Lower lobe of right lung (tissue), 2 donors: ENCODE measurements at places on chromosomes 3 and 15. TPM values are rescaled to one million over a fixed set of nuclear protein-coding genes. Genes with fewer than 3 reads are reported as not detected.

The SLCO3A1 gene
- total RNA-seq, result 42.5 TPM

DNA sequence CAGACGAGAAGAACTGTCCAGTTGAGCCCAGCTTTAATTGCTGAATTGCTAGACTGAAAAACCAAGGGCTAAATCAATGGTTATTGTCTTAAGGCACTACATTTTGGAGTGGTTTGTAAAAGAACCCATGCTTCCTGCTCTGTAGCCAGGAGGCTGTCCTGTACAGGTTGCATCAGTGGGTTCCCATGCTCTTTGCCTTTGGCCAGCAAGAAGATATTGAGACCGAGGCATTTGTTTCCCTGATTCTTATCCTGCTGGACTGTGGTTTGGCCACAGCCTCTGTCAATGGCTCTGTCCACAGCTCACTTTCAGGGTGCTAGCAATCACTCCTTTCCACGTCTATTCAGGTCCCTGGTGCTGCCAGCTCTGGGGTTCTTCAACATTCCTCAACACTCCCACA lies 89.6 kb downstream of the FAM43A start:
- no peaks in the 10 kb centered on the region for H3K27me3 ChIP-seq
- no peak overlapping the region for H3K4me3 ChIP-seq
- no peak overlapping the region for H3K27ac ChIP-seq
- peaks cover 15% of the 10 kb centered on the region for H3K4me1 ChIP-seq

DNA sequence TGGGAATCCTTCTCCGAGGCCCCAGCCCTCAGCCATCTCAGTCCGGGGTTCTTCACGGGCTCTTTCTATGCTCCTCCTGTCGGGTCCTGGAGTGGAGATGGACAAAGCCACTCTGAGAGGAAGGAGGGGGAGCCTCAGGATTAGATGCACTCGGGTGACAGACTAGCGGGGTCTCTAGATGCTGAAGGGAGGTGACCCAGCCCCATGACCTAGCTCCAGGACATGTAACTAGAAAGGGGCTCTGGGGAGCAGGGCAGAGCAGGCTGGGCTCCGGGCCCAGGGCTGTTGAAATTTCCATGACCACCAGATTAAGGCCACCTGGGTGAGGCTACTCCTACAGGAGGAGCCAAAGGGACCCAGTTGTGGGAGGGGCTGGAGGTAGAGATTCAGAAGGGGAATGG lies 14.8 kb upstream of the SKIC8 start:
- H3K27me3 ChIP-seq, result no peaks in the 10 kb centered on the region
- no peak for DNase-seq

GRCh38 chr3:30747771-30748281 lies 141.4 kb downstream of the TGFBR2 start:
- no peak overlapping the region for H3K27ac ChIP-seq
- no peak for DNase-seq
- no peak overlapping the region for H3K4me3 ChIP-seq
- no peaks in the 10 kb centered on the region for H3K36me3 ChIP-seq
- H3K4me1 ChIP-seq, result peaks cover 10% of the 10 kb centered on the region
- H3K27me3 ChIP-seq, result no peaks in the 10 kb centered on the region

The ATP8B4 gene
- total RNA-seq, result 9.0 TPM

The GREM1 gene
- 3.1 TPM for total RNA-seq

DNA sequence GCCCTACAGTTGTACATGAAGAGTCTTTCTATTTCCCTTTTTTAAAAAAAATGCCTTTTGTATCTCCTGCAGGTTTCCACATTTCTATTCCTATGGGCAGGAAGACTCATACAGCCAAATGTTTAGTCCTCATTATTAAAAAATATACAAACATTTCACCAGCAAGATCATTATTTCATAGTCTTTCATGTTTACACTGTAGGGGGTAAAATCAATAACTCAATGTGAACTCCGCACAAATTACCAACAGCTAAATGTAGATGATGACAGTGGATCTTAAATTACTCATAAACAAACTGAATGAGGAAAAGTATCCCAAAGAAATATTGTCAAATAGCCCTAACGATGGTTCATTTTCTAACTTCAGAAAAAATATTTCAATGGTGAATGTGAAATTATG lies 99.5 kb downstream of the MAGI1 start:
- no peak for DNase-seq
- H3K27me3 ChIP-seq, result no peaks in the 10 kb centered on the region
- peaks cover 20% of the 10 kb centered on the region for H3K4me1 ChIP-seq
- no peak overlapping the region for H3K27ac ChIP-seq
- H3K4me3 ChIP-seq, result no peak overlapping the region

- H3K4me3 ChIP-seq, result no peak overlapping the region
- H3K4me1 ChIP-seq, result no peaks in the 10 kb centered on the region
- DNase-seq, result no peak
- no peaks in the 10 kb centered on the region for H3K27me3 ChIP-seq
Measured at GRCh38 chr3:158847452-158847821, 45.6 kb downstream of the MFSD1 start.

DNA sequence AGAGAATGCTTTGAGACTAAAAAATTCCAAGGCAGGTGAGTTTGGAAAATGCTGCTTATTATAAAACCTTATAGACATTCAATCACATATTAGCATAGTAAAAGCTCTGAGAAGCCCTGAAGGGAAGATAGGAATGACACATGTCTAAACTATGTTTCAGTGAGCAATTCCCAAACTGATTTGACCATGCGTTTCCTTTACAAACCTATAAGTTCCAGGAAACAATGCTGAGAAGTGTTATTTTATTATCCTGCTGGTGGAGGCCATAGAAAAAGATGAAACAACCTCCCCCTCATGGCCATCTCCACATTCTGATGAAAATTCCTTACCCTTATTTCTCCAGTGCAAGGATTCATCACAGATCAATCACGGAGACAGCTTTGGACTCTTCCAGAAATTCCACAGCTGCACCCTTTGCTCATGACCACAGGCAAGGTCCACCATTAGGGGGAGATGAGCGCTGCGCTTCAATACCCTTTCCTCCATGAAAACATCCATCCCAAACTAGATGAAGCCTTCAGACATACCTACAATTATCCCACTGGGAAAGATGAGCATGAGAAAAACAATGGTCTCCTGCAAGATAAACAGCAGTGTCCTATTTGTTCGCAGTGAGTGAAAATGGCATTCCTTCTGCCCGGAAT lies 372.1 kb downstream of the MAGI1 start:
- no peak overlapping the region for H3K4me3 ChIP-seq
- no peak for DNase-seq
- H3K4me1 ChIP-seq, result no peaks in the 10 kb centered on the region
- no peak overlapping the region for H3K27ac ChIP-seq
- H3K36me3 ChIP-seq, result no peaks in the 10 kb centered on the region

- no peak overlapping the region for H3K4me3 ChIP-seq
- H3K4me1 ChIP-seq, result peaks cover 8% of the 10 kb centered on the region
- no peak for DNase-seq
- no peak overlapping the region for H3K27ac ChIP-seq
Measured at GRCh38 chr15:69189157-69189556, 28.7 kb downstream of the GLCE start.

DNA sequence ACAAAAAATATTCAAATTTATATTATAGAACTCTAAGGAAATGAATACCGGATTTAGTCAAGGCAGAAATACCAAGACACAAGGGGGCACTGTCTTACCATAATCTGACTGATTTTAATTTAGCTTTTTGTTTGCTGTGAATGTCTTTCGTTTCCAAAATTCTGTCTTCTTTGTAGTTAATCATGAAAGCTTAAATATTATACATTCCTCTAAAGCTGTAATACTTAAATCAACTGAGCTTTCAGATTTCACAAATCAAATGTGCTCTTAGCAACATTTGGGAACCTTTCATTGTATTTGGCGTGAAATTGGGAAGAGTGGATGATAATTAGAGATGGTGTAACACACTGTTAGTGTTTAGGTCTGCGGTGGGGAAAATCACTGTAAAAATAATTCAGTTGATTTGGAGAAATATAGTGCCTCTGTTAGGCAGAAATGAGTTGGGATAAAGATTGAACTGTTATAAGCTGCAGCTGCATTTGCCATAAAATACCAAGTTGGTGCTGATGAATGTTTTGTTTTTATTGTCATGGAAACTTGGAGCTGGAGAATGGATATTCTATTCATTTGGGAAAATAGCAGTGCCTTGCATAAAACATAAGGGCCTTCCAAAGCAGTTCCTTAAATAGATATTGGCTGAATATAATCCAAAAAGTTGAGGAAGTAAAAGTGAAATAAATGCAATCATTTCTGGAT lies 228.2 kb downstream of the TCF12 start:
- DNase-seq, result no peak
- H3K4me3 ChIP-seq, result peak overlapping the region; percentile 18
- peaks cover 37% of the 10 kb centered on the region for H3K4me1 ChIP-seq
- no peaks in the 10 kb centered on the region for H3K27me3 ChIP-seq
- no peaks in the 10 kb centered on the region for H3K36me3 ChIP-seq

The ALDH1A3 gene
- 9.7 TPM for total RNA-seq

The CLDN16 gene
- 0.74 TPM for total RNA-seq

The FOXB1 gene
- not detected for total RNA-seq

The KLHL40 gene
- total RNA-seq, result not detected
